ENCODE measurements at places on chromosomes 6 and 20.

DNA sequence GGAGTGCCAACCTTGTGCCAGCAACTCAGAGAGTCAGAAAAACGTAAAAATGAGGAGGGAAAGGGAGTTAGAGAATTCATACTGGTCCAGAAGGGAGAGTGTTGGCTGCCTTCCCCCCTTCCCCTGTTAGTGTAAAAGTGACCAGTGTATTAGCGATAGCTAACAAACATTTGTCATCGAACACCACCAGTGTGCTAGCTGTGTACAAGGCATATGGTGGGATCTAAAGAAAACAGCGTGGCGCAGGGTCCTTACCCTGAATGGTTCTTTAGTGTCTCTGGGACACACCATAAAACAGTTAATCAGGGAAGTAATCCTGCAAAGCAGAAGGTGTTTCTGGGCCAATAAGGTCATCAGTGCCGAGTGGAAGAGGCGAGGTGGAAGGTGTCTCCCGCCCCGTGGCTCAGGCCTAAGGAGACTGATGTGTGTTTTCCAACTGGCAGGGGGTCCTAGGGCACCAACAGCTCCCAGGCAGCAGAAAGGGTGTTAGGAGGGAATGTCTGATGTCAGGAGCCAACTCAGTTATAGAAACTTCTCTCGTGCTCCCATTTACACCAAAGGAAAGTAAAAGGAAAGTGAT lies 91.9 kb downstream of the TCP11 start:
- DNase-seq: no peak

GRCh38 chr6:142568857-142569597 lies 267.2 kb downstream of the ADGRG6 start:
- no peak for DNase-seq

- no peak for DNase-seq
Observed at GRCh38 chr20:64146301-64146935, 17.8 kb upstream of the MYT1 start.

GRCh38 chr6:37528541-37528940 lies 28.8 kb upstream of the CCDC167 start:
- no peak for DNase-seq

- no peak for DNase-seq
Observed at GRCh38 chr6:4396044-4396443, 260.7 kb upstream of the ECI2 start.

GRCh38 chr20:62572980-62573379 lies 69.3 kb upstream of the SLCO4A1 start:
- no peak for DNase-seq

DNA sequence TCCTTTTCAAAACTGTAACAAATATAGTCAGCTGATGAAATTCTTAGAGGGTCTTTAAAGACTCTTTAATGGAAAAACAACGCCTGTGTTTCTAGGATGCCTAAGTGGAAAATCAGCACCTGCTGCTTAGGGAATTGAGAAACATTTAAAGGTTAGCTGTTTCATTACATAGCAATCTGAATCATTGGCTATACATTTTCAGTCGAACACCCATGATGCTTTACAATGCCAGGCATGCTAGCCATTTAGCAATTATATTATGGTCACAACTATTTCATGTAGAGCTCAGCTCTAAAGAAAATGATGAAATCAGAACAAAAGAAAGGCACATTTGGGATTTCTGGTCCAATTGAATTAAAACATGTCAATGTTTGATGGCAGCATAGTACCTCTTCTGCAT lies 270.3 kb upstream of the SYNCRIP start:
- DNase-seq: no peak

- no peak for DNase-seq
Observed at GRCh38 chr6:34538581-34538980, 17.5 kb downstream of the SPDEF start.

DNA sequence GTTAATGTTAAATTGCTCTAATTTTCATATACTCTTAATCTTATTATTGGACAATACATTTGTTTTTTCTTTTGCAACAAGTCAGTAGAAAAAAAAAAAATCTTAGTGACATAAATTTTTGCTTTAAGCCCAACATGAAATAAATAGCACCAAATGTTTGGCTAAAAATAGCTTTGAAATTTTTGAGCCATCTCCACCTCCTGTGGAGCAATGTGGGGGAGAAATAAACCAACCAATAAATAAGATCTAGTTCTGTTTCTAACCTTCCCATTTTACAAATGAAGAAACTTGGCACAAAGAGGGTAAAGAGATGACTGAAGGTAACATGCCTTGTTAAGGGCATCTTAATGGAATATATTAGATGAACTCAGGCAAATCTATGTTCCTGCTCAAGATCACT lies 91.4 kb downstream of the PRKN start:
- DNase-seq: no peak

DNA sequence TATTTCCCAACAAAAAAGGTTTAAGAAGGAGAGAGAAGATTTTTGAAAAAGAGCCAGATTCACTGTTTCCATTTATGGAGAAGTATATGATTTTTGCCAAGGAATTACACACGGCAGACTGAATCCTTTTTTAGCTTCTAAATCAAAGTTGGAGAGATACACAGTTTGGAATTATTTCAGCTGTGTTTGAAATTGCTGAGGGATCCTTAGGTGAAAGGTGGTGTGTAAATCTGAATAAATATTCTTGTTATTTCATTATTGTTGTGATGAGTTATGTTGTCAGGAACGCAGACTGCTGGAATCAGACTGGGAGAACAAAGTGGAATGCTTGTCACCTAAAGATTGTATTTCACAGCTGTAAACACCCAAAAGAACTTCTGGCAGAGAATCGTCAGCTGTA lies 168.5 kb upstream of the AKIRIN2 start:
- no peak for DNase-seq

GRCh38 chr6:154012852-154013251 lies 26.2 kb upstream of the OPRM1 start:
- DNase-seq: no peak

DNA sequence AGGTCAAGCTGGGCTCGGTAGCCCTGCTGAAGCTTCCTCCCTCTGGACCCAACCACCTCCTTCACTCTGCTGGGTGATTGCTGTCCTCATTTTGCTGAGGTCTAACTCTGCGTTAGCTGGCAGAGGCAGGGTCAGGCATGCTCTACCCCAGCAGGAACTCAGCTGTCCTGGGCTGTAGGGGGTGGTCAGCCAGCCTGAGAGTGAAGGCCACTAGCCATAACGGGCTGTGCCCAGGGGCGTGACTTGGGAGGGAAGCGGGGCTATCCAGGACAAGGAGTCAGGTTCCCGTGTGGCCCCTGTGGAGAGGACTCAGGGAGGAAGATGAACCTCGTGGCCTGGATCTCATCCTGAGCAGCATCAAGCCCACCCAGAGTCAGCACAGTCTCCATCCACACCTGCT lies 761 bp downstream of the CST5 start:
- DNase-seq: no peak

- no peak for DNase-seq
Observed at GRCh38 chr6:154462425-154462824, 48.1 kb downstream of the CNKSR3 start.

GRCh38 chr6:71524201-71524600 lies 235.6 kb downstream of the OGFRL1 start:
- no peak for DNase-seq

DNA sequence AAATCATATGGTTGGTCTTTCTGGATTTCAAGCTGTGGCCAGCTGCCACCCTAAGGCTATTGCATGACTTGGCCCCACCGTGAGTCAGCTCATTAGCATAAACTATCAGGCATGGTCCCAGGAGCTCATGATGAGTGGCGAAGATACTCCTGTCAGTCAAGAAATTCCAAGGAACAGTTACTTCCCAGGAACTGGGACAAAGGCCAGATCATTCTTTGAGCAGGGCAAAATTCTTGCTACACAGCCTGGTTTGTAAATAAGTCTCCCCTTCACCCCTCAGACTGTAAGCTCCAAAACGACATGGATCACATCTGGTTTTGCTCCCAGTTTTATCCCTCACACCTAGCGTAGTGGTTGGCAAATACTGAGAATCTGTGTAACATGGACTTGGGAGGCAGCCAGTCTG lies 33.0 kb upstream of the KIAA1586 start:
- DNase-seq: no peak

GRCh38 chr20:2473516-2473915 lies 2.9 kb upstream of the SNRPB start:
- DNase-seq: no peak

GRCh38 chr6:158396136-158396535 lies 83.9 kb downstream of the TULP4 start:
- DNase-seq: no peak

GRCh38 chr20:54174457-54175175 lies 830 bp upstream of the CYP24A1 start:
- DNase-seq: no peak

DNA sequence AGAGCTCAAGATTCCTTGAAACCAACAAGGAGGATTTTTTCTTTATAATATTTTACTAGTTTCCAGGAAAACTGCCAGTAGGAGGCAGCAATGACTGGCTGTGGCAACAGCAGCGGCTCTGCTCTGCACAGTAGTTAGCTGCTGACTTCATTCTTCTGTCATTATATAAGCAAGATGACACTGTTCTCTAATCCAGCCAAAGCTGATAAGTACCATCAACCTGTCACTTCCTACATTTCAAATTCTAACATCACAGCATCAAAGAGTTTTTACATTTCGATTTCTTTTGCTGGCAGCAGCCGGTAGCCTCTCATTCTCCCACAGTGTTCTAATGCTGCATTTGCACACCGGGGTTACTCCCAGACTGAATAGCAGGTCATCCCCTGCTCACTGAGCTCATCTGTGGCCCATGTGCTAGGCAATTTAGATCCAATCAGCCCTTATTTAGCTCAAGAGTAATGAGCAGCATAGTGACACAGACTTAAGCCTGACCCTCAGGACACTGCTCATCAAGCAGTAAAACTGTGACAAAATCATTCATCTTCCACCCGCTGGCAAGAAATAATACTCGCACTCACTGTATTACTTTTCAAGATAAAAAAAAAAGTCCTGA lies 67.8 kb downstream of the MMS22L start:
- no peak for DNase-seq

GRCh38 chr6:31821301-31822035 lies 6.1 kb upstream of the HSPA1B start:
- DNase-seq: peak; percentile 54

DNA sequence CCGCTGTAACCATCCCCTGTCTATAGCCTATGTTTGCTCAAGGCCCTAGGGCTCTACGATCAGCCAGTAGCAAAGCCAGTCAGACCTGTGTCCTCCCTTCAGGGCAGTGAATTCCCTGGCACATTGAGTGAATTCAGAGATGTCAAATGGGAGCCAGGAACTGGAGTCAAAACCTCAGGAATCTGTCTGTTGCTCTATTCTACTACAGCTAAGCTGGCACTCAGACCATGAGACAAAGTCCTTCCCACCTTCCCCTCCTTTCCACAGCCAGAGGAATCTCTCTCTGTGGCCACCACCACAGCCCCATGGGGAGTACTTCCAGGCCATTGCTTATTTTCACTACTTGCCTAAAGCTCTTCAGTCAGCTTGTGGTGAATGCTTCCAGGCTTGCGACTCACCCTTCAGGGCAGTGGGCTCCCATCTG lies 82.0 kb downstream of the PKIB start:
- no peak for DNase-seq

GRCh38 chr6:169175360-169175887 lies 78.2 kb downstream of the THBS2 start:
- no peak for DNase-seq

DNA sequence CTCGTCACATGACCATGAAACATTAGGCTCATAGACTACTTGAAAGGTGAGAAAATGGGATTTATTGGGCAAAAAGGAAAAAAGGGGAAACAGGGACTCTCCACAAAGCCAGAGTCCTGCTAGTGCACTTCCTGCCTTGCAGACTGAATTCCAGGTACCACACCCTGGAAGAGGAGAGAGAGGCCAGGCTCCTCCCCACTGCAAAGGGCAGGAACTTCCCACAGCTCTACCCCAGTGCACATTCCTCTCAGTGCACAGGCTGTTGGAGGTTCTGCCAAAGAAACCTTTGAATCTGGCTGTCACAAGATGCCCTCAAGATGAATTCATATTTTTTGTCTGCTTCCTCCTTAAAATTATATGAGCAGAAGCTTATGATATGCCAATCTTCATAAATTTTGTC lies 920.4 kb upstream of the GJE1 start:
- no peak for DNase-seq

- no peak for DNase-seq
Observed at GRCh38 chr20:32565735-32566032, 19.4 kb downstream of the NOL4L start.

DNA sequence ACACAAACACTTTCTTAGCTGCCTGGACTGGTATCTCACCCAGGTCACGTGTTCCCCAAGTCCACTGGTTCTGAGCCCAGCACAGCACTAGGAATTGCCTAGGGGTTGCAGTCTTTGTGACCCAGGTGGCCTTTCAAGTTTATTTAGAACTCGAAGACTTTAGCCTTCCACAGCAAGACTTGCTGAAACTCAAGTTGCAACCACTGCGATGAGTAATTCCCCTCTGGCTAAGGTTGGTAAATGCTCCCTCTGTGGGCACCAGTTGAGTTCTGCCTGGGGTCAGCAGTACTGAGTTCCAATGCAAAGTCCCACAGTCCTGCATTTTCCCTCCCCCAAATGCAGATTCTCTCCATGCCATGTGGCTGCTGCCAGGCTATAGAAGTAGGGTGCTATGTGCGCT lies 77.6 kb upstream of the MOCS1 start:
- no peak for DNase-seq

DNA sequence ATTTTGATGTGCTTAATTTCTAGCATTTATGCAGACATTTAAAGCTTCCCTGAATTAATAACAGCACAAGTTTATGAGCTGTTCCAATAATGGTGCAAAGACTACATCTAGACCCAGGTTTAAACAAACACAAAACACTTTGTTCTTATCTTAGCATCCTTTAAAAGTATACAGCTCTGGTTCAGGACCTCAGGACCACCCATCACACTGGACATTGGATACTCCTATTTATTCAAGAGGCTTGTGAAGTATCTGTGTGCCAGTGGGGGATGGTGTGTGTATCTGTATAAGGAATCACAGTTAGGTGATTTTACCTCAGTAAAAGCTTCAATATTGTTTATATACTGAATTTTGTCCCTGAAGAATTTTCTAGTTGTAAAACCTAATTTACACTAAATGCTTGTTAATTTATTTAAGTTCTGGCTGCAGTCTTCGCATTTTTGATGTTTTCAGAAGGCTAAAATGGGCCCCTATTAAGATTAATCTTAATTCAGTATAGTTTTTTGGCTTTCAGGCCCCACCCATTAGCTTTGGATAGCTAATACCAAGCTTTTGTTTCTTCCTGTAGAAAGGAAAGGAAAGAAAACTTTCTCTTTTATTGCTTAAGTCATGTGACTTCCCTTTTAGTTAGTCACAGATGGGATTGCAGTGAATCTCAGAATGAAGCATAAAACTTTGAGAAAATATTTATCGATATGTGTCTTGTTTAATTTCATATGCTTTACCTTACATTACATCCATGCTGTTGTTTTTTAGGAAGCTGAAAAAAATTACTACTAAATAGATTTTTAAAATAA lies 13.1 kb downstream of the LIN28B start:
- DNase-seq: no peak

DNA sequence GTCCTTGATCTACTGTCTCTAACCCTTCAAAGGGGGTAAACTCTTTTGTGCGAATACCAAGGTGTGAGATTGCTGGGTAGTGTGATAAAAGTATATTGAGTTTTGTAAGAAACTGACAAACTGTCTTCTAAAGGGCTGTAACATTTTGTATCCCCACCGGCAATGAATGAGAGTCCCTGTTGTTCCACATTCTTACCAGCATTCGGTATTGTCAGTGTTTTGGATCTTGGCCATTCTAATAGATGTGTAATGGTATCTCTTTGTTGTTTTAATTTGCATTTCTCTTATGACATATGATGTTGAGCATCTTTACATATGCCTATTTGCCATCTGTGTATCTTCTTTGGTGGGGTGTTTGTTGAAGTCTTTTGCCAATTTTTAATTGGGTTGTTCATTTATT lies 1090.7 kb downstream of the KIF16B start:
- no peak for DNase-seq

GRCh38 chr6:160667639-160668481 lies 3.8 kb upstream of the LPA start:
- peak; percentile 8 for DNase-seq
